ENCODE measurements at places on chromosomes 2 and 18. TPM values are rescaled to one million over a fixed set of nuclear protein-coding genes. Genes with fewer than 3 reads are reported as not detected.

- DNase-seq, result no peak
- no peak overlapping the region for H3K27ac ChIP-seq
- no peaks in the 10 kb centered on the region for H3K27me3 ChIP-seq
- no peaks in the 10 kb centered on the region for H3K36me3 ChIP-seq
- no peaks in the 10 kb centered on the region for H3K4me1 ChIP-seq
- no peak overlapping the region for H3K4me3 ChIP-seq
These were observed 159.4 kb downstream of the MYO1B start for GRCh38 chr2:191404568-191404991.

- peaks cover 14% of the 10 kb centered on the region for H3K36me3 ChIP-seq
- no peak overlapping the region for H3K4me3 ChIP-seq
- peaks cover 11% of the 10 kb centered on the region for H3K4me1 ChIP-seq
- H3K27me3 ChIP-seq, result no peaks in the 10 kb centered on the region
- DNase-seq, result no peak
- H3K27ac ChIP-seq, result no peak overlapping the region
These were observed 24.5 kb downstream of the MFSD6 start for GRCh38 chr2:190432567-190433231.

DNA sequence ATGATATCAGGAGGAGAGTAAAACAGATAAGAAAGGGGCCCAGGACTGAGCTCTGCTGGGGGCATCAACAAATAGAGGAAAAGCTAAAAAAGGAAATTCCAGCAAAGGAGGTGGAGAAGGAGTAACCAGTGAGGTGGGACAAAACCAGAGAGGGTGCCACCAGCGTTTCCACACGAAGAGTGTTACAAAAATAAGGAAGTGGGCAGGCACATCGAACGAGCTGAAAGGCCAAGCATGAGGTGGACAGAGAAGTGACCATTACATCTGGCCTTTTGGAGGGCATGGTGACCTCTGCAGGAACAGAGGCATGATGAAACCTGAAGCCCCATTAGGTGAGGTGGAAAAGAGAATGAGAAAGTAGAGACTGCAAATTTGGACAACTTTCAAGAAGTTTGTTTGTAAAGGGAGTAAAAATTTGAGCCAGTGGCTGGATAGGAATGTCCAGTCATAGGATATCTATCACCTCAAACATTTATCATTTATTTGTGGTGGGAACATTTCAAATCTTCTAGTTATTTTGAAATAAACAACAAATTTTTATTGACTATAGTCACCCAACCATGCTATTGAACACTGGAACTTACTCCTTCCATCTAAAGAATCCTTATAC is 18.4 kb upstream of the VIT start:
- no peaks in the 10 kb centered on the region for H3K36me3 ChIP-seq
- no peak overlapping the region for H3K4me3 ChIP-seq
- H3K27me3 ChIP-seq, result no peaks in the 10 kb centered on the region
- no peak overlapping the region for H3K27ac ChIP-seq
- DNase-seq, result no peak

GRCh38 chr2:104163611-104164130 is 690.2 kb upstream of the POU3F3 start:
- H3K27me3 ChIP-seq, result no peaks in the 10 kb centered on the region
- no peak overlapping the region for H3K27ac ChIP-seq
- DNase-seq, result no peak
- H3K4me3 ChIP-seq, result no peak overlapping the region
- H3K4me1 ChIP-seq, result no peaks in the 10 kb centered on the region

GRCh38 chr18:26874283-26874682 is 8.8 kb upstream of the AQP4 start:
- no peaks in the 10 kb centered on the region for H3K4me1 ChIP-seq
- H3K27ac ChIP-seq, result no peak overlapping the region
- H3K36me3 ChIP-seq, result no peaks in the 10 kb centered on the region
- no peak overlapping the region for H3K4me3 ChIP-seq
- DNase-seq, result no peak

- no peak overlapping the region for H3K4me3 ChIP-seq
- H3K36me3 ChIP-seq, result no peaks in the 10 kb centered on the region
- H3K27ac ChIP-seq, result no peak overlapping the region
These were observed 837.7 kb upstream of the SLC39A10 start for GRCh38 chr2:194819367-194819766.

DNA sequence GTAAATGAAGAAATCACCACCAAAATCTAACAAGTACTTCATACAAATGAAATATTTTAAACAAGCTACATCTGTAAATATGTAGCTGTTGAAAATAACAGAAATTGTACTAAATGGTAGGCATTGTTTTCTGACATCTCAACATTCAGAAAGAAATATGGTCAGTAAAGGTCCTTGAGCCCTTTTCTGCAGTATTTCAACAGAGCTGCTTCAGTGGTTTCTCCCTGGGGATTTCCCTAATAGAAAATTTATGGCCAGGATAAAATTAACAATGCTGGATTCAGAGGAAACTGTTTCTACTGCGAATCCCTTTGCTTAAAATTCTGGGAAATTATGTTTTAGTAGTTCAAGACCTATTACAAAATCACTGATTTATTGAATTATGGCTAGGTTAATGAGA is 256.6 kb downstream of the PIEZO2 start:
- H3K36me3 ChIP-seq, result no peaks in the 10 kb centered on the region
- no peak overlapping the region for H3K4me3 ChIP-seq
- no peak for DNase-seq

- H3K27ac ChIP-seq, result no peak overlapping the region
- no peak for DNase-seq
- no peaks in the 10 kb centered on the region for H3K27me3 ChIP-seq
- no peaks in the 10 kb centered on the region for H3K4me1 ChIP-seq
- H3K36me3 ChIP-seq, result no peaks in the 10 kb centered on the region
These were observed 600.8 kb downstream of the CPS1 start for GRCh38 chr2:211157211-211157610.

Gene CFAP65
- total RNA-seq, result not detected

Gene HNMT
- 1.5 TPM for total RNA-seq
